ENCODE measurements at places on chromosomes 2 and 18.

GRCh38 chr2:57218206-57218605 is 828.4 kb upstream of the VRK2 start:
- DNase-seq, result no peak

GRCh38 chr2:231421051-231421580 is 25.6 kb downstream of the B3GNT7 start:
- DNase-seq, result no peak

- DNase-seq, result no peak
These were observed 56.2 kb downstream of the KCNG2 start for GRCh38 chr18:79853993-79854364.

- DNase-seq, result no peak
These were observed 629.4 kb downstream of the TSN start for GRCh38 chr2:122384768-122385333.

GRCh38 chr18:2222270-2223185 is 348.8 kb downstream of the METTL4 start:
- DNase-seq, result no peak

DNA sequence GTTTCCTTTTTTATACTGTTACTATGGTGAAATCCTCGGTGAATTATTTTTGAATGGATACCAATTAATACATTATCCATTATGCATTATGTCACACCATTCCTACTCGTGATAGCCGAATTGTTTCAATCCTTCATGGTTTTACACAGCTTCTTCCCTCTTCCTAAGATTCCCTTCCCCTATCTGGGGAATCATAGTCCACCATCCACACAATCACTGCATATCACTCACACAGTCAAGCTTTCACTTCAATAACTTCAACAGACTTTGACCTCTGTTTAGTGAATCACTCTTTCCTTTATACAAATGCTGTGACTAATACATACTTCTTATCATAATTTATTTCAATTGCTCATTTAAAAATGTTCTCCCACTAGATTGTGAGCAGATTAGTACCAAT is 1108.1 kb upstream of the LRRTM1 start:
- no peak for DNase-seq

GRCh38 chr2:239363946-239364637 is 36.7 kb downstream of the HDAC4 start:
- DNase-seq, result no peak

DNA sequence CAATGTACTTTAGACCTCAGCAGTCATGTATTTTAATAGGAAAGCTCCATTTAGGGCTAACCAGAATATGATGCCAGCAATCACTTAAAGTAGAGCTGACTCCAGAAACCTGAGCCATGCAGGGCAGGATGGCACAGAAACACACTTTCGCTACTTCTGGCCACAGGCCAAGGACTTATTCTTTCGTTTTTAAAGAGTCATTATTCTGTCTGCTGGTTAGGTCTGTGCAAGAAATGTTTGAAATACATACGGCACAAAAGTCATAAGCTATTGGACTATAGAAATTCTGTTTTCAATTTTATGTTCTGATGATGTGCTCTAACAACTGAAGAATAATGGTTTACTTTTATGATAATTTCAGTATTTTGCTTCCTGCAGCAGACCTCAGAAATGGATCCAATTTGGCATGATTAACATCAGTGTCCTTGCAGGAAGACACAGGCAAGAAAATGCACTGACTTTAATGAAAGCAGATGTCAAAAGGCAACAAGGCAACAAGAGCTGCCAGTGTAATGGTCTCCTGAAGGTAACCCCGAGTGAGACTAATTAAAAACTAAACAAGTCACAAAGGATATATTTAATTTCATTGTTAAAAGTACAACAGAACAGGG is 114.4 kb upstream of the CHRNA1 start:
- no peak for DNase-seq

All from omental fat pad (tissue), 4 donors.